ENCODE measurements at places on chromosomes 12 and 14.

DNA sequence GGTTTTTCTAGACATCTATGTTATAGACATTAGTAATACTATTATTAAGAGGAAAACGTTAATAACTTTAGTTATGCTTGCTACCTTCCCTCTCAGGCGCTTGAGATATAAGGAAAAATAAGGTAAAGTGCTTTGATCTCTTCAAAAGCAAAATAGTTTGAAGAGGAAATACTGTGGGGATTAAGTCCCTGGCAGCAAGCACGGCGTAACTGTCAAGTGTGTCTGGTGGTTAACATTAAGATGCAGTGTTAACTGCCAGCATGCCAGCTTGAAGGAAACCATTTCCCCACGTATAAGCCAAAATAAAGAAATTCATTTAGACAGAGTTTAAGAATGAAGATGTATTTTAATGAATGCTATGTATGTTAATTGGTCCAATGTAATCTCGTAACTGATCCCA, 31.8 kb downstream of the PELI2 start:
- no peak for DNase-seq

DNA sequence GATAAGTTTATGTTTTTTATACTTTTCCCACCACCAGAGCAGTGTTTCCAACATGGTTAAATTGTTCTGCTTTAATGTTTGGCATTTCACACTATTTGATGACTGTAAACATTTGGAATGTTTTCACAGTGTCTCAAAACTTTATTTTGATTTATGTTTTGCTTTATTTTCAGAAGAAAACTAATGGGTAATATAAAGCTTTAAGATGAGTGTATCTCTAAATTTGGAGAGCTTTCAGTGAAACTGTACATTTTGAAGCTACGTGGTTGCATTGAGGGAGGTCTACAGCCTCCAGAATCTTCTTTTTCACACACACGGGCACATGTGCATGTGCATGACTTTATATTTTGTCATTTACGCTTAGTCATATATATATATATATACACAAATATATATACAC, 10.7 kb downstream of the BICD1 start:
- DNase-seq: no peak

- no peak for DNase-seq
These were observed 513 bp downstream of the CCNK start for GRCh38 chr14:99481745-99482099.

GRCh38 chr14:50085570-50086320, 30.6 kb downstream of the VCPKMT start:
- peak; percentile 41 for DNase-seq

GRCh38 chr12:122022393-122023338, 982 bp downstream of the BCL7A start:
- DNase-seq: no peak
